Activated T-cell treated with anti-CD3 and anti-CD28 coated beads, Interleukin-2, amount 50 U/mL, for 72 hours (primary cell): ENCODE measurements at places on chromosomes 16 and 17. TPM values are rescaled to one million over a fixed set of nuclear protein-coding genes. Genes with fewer than 3 reads are reported as not detected.

PCGF2 gene
- 7.7 TPM for total RNA-seq

SAMD14 gene
- total RNA-seq: 6.9 TPM

IRF8 gene
- total RNA-seq: 52.4 TPM

KRT28 gene
- total RNA-seq: not detected

PTX4 gene
- total RNA-seq: not detected

CTRB2 gene
- total RNA-seq: not detected

CHRNB1 gene
- 26.8 TPM for total RNA-seq

DBNDD1 gene
- 0.70 TPM for total RNA-seq

CLEC3A gene
- not detected for total RNA-seq

TP53TG3B gene
- not detected for total RNA-seq

TBC1D3E gene
- not detected for total RNA-seq

PPP1R1B gene
- not detected for total RNA-seq

DNA sequence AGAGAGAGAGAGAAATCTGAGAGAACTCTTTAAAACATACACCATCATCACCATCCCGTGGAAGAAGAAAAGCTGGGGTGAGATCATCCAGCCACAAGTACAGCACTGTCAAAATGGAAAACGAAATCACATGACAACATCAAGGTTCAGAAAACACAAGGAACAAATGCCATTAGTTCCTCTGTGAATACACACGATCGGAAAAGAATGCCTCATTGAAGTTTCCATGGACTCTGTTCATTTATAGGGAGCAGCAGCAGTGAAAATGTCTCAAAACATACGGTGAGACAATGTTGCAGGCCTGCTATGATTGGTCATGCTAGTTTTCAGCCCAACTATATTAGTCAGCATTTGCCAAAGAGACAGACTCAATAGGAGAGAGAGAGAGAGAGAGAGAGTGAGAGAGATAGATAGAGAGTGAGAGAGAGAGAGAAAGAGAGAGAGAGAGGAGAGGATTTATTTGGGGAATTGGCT lies 4.4 kb downstream of the CFAP97D1 start:
- no peak overlapping the region for H3K27ac ChIP-seq
- H3K27me3 ChIP-seq: peaks cover 35% of the 10 kb centered on the region
- H3K36me3 ChIP-seq: no peaks in the 10 kb centered on the region
- H3K4me3 ChIP-seq: peak overlapping the region; percentile 0
- no peaks in the 10 kb centered on the region for H3K4me1 ChIP-seq
- DNase-seq: no peak

DNA sequence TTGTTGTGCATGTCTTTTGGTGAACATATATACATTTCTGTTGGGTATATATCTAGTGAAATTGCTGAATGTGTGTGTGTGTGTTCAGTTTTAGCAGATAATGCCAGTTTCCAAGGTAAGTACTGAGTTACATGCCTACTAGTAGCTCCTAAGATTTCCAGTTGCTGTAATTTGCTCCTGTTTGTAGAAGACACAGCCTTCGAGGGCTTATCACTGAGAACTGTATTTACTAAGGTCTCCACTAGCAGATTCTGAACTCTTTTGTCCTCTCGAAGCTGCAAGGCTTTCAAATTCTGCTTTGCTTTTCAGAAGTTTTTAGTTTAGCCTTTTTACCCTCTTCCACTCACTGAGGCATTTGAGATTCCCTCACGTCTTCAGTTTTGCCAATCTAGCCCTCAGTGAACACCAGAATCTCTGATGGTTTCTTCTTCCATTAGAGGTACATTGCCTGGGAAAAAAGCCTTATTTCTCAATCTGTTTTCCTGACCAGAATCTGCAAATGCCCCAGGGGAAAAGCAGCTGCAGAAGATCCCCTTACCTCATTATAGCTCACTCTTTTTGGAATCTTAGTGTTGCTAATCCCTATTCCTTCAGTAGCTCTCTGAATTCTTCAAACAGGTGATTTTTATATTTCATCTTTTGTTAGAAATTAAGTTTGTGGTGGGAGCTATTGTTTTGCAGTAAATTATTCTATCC lies 52.9 kb downstream of the NF1 start:
- H3K4me1 ChIP-seq: no peaks in the 10 kb centered on the region
- no peaks in the 10 kb centered on the region for H3K36me3 ChIP-seq

GRCh38 chr16:82715160-82715559 lies 88.4 kb downstream of the CDH13 start:
- no peaks in the 10 kb centered on the region for H3K36me3 ChIP-seq
- no peak overlapping the region for H3K4me3 ChIP-seq
- no peak overlapping the region for H3K27ac ChIP-seq
- no peak for DNase-seq
- peaks cover 5% of the 10 kb centered on the region for H3K27me3 ChIP-seq
- H3K4me1 ChIP-seq: no peaks in the 10 kb centered on the region

DNA sequence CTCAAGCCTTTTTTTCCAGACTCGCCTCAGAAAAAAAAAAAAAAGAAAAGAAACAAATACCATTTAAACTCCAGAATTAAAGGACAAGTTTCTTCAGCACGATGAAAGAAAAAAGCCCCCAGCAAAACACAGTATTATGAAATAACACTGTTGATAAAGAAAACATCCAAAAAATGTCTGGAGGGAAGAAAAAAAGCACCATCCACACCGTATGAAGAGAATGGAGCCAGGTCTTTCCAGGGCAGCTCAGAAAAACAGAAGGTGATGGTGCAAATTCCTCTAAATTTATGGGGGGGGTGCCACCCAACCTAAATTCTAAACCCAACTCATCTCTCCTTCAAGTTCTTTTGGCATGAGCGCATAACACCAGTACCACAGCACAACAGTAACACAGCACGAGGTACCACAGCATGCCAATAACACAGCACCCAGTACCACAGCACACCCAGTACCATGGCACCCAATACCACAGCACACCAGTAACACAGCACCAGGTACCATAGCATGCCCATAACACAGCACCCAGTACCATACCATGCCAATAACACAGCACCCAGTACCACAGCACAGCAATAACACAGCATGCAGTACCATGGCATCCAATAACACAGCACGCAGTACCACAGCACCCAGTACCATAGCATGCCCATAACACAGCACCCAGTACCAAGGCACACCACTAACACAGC lies 19.0 kb downstream of the AXIN1 start:
- peaks cover 3% of the 10 kb centered on the region for H3K36me3 ChIP-seq
- DNase-seq: no peak
- no peak overlapping the region for H3K4me3 ChIP-seq
- no peaks in the 10 kb centered on the region for H3K27me3 ChIP-seq
- peaks cover 47% of the 10 kb centered on the region for H3K4me1 ChIP-seq
- H3K27ac ChIP-seq: no peak overlapping the region

- H3K4me3 ChIP-seq: peak overlapping the region; percentile 76
- DNase-seq: no peak
- H3K4me1 ChIP-seq: peaks cover 90% of the 10 kb centered on the region
- H3K27ac ChIP-seq: peak overlapping the region; percentile 94
- peaks cover 2% of the 10 kb centered on the region for H3K36me3 ChIP-seq
- no peaks in the 10 kb centered on the region for H3K27me3 ChIP-seq
Measured at GRCh38 chr17:66375121-66375520, 72.7 kb downstream of the PRKCA start.

- DNase-seq: no peak
- H3K27me3 ChIP-seq: no peaks in the 10 kb centered on the region
- no peak overlapping the region for H3K4me3 ChIP-seq
- H3K4me1 ChIP-seq: peaks cover 7% of the 10 kb centered on the region
- peaks cover 4% of the 10 kb centered on the region for H3K36me3 ChIP-seq
- no peak overlapping the region for H3K27ac ChIP-seq
Measured at GRCh38 chr17:56850591-56850990, 16.6 kb downstream of the DGKE start.

DNA sequence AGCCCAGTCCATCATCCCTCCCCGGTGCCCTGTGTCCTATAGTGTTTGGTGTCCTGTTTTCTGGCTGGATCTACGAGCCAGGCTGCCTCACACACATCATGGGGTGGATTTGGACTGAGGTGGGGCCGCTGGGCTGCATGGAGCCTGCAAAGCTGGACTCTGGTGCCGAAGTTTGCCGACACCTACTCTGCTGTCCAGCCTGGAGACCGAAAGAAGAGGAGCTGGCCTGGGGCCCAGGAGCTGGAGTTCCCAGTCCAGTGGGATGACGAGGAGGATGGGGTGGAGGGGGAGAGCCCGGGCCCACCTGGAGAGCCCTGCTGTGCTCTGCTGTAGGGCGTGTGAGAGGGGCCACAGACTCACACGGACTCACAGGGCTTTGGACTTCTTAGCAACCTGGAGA lies 40.3 kb upstream of the ENPP7 start:
- H3K4me3 ChIP-seq: no peak overlapping the region
- no peaks in the 10 kb centered on the region for H3K4me1 ChIP-seq
- H3K27ac ChIP-seq: no peak overlapping the region
- DNase-seq: no peak
- H3K36me3 ChIP-seq: no peaks in the 10 kb centered on the region

DNA sequence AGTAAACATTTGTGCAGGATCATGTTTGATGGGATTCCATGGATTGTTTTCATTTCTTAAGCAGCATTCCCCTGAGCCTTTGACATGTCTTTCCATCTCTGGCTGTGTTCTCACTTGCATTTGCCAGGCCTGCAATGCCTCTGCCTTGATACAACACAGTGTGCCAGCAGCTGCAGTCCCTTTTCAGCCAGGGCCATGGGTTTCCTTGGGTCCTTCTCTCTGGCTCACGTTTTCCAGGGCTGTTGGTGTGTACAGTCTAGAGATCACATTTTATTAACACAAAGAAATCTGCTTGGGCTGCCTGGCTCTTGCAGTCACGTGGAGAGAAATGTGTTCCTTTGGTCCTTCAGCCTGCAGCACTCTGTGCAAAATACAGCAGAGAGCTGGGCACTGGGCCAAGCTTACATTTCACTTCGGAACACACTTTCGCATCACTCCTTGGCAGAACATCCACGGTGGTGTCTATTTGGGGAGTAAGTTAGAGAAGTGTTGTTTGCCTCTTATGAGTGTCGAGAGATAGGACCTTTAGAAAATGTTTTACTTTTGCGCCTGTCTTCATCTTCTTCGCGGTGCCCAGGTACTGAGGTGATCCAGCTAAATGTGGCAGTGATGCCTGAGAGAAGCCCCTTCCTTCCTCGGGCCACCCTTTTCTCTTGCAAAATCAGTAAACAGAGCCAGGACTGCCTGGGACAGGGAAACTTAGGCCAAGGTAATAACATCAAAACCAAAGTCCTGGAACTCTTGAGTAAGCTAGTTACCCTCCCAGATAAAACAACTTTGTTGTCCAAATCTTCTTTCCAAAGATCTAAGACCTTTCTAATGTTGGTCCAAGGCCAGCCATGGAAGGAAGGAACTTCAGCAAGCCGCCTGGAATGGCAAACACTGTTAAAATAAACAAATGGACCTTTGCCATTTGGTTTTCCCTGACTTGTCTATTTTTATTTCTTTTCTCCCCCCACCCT lies 20.9 kb downstream of the HLF start:
- H3K27me3 ChIP-seq: no peaks in the 10 kb centered on the region
- no peaks in the 10 kb centered on the region for H3K36me3 ChIP-seq
- H3K4me3 ChIP-seq: no peak overlapping the region
- peaks cover 6% of the 10 kb centered on the region for H3K4me1 ChIP-seq

DNA sequence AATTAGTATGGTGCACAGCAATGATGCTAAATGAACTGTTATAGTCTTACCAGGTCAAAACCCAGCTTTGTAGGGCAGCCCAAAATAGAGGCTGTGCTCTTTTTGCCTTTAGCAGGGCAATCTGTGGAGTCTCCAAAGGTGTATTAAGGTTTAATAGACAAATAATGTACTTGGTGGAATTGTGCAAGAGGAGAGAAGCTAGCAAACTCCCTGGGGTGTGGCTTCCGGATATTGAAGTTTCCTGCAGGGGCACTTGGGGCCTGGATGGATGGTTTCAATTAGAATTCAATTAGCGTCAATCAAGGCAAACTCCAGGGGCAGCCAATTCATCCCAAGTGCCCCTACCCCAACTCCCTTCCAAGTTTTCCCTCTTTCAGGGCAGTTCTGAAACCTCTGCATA lies 285.8 kb downstream of the UTP18 start:
- H3K4me1 ChIP-seq: no peaks in the 10 kb centered on the region
- no peaks in the 10 kb centered on the region for H3K27me3 ChIP-seq
- no peak overlapping the region for H3K27ac ChIP-seq

DNA sequence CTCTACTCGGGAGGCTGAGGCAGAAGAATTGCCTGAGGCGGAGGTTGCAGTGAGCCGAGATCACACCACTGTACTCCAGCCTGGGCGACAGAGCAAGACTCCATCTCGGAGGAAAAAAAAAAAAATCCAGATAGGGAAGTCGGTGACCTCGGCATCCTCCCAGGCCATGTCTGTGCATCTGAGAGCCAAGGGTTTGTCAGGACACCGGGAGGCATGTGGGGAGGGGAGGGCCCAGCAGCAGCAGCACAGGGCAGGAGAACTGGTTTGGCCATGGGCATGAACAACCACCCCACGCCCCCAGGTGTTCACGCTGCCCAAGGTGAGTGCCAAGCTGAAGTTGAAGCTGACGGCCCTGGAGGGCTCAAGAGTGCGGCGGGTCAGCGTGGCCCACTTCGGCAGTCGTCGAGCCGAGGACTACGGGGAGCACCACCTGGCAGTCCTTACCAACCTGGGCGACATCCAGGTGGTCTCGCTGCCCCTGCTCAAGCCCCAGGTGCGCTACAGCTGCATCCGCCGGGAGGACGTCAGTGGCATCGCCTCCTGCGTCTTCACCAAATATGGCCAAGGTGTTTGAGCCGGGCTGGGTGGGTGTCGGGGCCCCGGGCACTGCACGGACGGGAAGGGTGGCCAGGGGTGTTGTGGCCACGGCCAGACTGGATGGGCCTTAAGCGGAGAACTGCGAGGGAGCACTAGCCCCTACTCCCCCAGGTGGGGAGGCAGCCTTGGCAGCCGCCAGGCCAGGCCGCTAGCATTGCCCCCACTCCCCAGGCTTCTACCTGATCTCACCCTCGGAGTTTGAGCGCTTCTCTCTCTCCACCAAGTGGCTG lies 14.7 kb upstream of the MYO15B start:
- DNase-seq: no peak
- H3K4me1 ChIP-seq: no peaks in the 10 kb centered on the region
- H3K27ac ChIP-seq: no peak overlapping the region
- no peak overlapping the region for H3K4me3 ChIP-seq
- H3K27me3 ChIP-seq: no peaks in the 10 kb centered on the region

- no peaks in the 10 kb centered on the region for H3K4me1 ChIP-seq
- no peak overlapping the region for H3K27ac ChIP-seq
- no peaks in the 10 kb centered on the region for H3K27me3 ChIP-seq
- H3K4me3 ChIP-seq: no peak overlapping the region
Measured at GRCh38 chr16:65905331-65905730, 461.2 kb upstream of the CDH5 start.

DNA sequence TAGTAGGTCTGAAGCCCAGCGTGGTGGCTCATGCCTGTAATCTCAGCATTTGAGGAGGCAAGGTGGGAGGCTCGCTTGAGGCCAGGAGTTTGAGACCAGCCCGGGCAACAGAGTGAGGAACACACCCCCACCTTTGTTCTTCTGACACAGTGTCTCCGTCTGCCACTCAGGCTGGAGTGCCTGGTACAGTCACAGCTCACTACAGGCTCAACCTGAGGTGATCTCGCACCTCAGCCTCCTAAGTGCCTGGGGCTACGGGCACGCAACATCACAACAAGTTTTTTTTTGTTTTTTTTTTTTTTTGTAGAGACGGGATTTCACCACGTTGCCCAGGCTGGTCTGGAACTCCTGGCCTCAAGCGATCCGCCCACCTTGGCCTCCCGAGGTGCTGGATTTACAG lies 6.7 kb upstream of the TLCD3A start:
- H3K36me3 ChIP-seq: no peaks in the 10 kb centered on the region
- H3K4me3 ChIP-seq: no peak overlapping the region
- no peak overlapping the region for H3K27ac ChIP-seq
- H3K4me1 ChIP-seq: no peaks in the 10 kb centered on the region
- H3K27me3 ChIP-seq: peaks cover 15% of the 10 kb centered on the region
- DNase-seq: no peak
